ENCODE measurements at places on chromosomes 16 and 17.

DNA sequence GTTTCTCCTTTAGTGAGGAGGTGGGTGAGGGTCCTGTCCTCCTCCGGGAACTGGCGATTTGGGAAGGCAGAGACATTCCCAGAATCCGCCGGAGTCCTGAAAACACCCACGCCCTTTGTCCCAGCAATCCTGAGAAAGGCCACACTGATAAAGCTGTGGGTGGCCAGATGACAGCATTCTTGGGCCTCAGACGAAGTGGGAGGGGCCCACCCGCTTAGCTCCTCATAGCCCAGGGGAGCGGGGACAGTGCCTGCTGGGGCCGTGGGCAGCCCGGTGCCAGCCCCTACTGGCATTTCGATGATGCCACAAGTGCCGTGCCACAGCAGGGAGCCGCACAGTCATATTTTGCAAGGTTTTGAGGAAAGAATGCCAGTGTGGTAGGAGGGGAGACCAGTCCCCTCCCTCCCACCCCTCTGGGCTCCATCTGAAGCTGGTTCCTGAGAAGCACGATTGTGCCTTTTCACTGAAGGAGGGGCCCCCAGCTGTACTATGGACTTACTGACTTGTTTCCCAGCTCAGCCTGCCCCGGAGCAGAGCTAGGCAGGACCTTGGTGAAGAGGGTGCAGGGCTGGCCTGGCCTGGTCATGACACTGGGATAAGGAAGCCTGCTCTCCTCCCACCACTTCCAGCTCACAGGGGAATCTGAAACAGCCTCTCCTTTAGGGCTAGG is 20.9 kb upstream of the MPRIP start:
- DNase-seq, result no peak

- DNase-seq, result no peak
Observed at GRCh38 chr16:48113471-48113870, 42.3 kb downstream of the ABCC12 start.

- no peak for DNase-seq
Observed at GRCh38 chr16:27199736-27200135, 3.6 kb upstream of the KDM8 start.

DNA sequence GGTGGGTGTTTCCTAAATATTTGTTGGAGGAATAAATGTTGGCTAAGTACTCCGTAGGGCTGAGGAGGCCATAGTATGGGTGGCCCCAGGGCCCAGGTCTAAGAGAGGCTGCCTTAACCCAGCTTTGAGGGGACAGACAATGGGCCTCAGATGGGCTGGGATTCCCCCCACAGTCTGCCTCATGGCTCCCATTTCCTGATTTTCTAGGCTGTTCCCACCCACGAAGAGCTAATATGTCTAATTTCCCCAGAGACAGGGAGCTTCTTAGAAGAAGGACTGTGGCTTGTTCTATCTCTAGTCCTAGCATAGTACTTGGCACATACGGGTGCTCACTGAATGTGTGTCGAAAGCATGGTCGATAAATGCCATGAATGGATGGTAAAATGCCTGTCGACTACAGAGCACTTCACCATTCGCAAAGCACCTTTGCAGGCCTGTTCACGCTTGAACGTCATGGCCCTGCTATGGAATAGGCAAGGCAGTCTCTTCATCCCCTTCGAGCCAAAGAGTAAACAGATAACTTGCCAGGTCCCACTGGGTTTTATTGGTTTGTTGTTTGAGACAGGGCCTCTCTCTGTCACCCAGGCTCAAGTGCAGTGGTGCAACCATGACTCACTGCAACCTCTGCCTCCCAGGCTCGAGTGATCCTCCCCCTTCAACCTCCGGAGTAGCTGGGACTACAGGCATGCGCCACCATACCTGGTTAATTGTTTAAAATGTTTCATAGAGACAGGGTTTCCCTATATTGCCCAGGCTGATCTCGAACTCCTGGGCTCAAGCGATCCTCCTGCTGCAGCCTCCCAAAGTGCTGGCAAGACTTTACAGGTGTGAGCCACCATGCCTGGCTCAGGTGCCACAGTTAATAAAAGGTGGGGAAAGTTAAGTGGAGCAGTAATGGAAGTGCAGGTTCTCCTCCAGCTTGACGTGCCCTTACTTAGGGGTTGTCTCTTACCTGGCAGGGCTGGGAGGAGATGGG is 9.7 kb downstream of the CHAD start:
- DNase-seq, result peak; percentile 43

GRCh38 chr17:7612294-7612640 is 2.4 kb downstream of the FXR2 start:
- DNase-seq, result no peak

- DNase-seq, result no peak
Observed at GRCh38 chr16:74053826-74054225, 242.8 kb upstream of the PSMD7 start.

GRCh38 chr16:57535680-57536305 is 578 bp downstream of the CCDC102A start:
- DNase-seq, result peak; percentile 79

DNA sequence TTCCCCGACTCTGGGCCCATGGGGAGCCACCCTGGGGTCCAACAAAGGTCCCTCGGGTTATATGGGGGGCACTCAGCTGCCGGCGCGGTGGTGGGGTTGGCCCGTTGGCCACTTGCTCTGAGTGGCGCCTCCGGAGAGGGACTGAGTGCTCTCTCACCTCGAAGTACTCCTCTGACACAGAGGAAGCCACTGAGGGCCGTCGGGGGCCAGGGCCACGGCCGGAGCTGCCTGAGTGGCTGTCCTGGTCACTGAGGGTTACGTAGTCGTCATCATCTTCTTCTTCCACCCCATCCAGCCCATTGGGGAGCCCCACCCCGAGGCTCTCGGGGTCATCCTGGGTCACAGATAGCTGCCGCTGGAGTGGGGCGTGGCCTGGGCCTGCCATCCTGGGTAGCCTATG is 25.7 kb downstream of the SLC5A10 start:
- no peak for DNase-seq

GRCh38 chr16:3950343-3951193 is 70.1 kb upstream of the CREBBP start:
- peak; percentile 98 for DNase-seq

- DNase-seq, result no peak
Observed at GRCh38 chr17:14276535-14277250, 24.2 kb upstream of the HS3ST3B1 start.

DNA sequence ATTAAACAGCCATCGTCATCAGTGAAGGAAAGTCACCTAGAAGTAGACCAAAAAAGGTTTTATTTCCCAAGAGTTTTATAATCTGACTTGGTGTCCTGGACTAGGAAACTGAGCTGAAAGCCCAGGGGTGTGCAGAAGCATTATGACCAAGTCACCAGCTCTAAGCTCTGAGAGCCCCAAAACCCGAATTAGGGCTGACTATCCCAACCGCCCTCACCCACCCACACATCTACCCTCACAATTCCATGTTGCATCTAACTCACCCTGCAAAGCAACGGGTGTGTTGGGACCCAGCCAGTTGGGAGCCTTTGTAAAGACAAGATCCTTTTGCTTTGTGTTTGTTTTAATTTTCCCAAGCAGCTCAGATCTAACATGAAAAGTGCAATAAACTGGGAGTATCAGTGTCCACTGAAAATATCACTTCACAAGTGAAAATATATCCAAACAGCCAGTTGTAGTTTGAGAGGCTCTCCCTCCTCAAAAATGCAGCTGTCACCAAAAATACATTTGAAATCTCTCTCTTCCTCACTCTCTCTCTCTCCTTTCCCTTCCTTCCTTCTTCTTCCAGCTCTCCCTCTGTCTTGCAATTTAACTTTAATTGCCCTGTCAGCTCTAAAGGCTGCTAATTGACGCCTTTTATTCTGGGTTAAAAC is 16.2 kb upstream of the NOG start:
- DNase-seq, result no peak

- DNase-seq, result peak; percentile 13
Observed at GRCh38 chr17:16873174-16874035, 98.5 kb downstream of the TNFRSF13B start.

DNA sequence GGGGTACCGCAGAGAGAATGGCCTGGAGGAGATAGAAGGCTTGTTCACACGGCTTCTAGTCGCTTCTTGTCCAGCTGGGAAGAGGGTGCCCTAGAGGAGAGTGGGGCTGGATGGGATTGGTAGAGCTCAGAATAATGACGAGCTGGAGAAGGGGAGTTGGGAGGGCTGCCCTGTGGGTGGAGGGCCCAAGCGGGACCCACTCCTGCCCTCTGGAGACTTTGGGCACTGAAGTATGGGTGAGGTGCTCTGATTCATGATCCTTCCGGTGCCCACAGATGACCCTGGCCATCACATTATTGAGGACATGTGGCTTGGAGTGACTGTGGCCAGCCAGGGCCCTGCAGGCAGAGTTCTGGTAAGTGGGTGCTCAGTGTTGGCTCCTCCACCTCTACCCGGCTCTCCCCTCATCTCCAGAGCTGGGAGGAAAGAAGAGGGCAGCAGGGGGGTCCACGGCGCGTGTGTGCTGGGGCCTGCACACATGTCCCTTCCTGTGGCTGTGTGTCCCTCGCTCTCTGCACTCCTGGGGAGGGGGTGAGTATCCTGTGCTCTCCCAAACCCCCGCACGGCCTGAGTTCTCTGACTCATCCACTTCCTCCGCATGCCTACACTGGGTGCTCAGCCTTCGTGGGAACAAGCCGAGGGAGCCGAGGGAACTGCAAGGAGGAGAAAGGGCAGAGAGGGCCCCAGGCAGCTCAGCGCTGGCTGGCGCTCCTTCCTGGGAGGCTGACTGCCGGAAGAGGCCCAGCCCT is 8.5 kb downstream of the ITGA3 start:
- peak; percentile 96 for DNase-seq

DNA sequence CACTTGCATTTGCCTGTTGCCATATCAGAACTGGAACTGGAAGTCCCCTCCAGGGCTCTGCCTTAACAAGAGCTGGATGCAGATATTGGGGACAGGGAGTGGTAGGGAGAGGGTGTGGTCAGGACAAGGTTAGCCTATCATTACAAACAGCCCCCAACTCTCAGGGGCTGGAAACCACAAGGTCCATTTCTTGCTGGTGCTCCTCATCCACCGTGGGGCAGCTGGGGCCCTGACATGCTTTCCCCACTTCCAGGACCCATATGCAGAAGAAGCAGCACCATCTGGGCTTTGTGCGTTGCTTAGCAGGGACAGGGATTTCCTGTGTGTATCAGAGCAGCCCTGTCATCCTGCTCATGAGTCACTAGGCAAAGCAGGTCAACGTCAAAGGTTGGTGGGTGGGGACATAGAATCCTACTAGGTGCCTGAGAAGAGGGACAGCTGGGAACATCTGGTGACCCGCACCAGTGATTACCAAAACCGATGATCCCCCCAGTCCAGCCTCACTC is 26.9 kb downstream of the RGS9 start:
- DNase-seq, result peak; percentile 67

DNA sequence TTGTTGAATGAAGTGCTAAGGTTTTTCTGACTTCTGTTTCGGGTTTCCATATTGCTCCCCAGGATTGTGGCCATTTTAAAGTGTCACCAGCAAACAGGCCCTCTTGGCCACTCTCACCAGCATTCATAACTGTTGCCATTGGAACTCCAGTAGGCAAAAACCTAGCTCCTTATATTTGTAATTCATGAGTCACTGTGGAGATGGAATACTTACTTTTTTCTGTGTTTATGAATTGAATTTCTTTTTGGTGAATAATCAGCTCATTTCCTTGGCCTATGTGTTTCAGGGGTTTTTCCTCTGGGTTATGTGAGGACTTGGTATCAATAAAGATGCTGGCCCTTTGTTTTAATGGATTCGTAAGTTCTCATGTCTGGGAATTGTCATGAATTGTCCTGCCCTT is 255.1 kb downstream of the SNX29 start:
- peak; percentile 79 for DNase-seq

- DNase-seq, result peak; percentile 99
Observed at GRCh38 chr17:82297714-82298537, 19.5 kb downstream of the CD7 start.

- DNase-seq, result no peak
Observed at GRCh38 chr17:4184811-4185210, 41.8 kb downstream of the CYB5D2 start.

DNA sequence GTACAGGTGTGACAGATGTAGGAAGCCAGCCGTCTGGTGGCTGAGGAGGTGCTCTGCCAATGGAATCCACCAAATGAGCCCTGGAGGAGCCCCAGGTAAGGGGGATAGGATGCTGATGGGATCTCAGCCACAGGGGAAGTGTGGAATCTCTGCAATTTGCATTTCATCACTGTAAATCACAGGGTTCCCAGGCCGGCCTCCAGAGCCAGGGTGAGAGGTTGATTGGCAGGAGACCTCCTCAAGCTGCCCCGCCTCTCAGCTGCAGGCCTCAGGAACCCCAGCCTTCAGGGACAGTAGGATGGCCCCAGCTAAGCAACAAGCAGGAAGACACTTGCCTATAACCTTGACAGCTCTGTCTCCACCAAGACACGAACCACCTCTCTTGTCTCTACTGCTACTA is 39.4 kb downstream of the RTN4RL1 start:
- no peak for DNase-seq

DNA sequence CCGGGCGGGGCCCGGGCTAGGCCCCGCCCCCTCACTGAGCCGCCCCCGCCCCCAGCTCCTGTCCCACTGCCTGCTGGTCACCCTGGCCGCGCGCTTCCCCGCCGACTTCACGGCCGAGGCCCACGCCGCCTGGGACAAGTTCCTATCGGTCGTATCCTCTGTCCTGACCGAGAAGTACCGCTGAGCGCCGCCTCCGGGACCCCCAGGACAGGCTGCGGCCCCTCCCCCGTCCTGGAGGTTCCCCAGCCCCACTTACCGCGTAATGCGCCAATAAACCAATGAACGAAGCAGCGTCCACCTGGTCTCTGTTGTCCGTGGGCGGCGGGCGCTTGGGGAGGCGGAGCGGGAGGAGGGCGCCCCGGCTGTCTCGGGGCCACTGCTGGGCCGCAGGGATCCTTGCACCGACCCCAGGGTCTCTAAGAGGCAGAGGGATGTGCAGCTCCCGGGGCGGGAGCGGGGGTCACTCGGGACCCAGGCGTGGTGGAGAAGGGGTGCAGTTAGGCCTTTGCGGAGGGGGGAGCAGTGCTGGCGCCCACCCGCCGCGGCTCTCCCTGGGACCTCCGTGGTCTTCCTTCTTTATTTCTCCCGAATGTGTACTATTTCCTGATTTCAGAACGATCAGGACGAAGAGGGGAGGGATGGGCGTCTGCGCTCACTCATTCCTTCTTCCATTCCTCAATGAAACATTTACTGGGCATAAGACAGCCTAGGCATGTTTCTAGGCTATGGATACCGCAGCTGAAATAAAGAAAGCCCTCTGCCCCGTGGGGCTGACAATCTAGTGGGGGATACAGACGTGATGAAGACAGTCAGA is 2.0 kb downstream of the HBZ start:
- peak; percentile 24 for DNase-seq

DNA sequence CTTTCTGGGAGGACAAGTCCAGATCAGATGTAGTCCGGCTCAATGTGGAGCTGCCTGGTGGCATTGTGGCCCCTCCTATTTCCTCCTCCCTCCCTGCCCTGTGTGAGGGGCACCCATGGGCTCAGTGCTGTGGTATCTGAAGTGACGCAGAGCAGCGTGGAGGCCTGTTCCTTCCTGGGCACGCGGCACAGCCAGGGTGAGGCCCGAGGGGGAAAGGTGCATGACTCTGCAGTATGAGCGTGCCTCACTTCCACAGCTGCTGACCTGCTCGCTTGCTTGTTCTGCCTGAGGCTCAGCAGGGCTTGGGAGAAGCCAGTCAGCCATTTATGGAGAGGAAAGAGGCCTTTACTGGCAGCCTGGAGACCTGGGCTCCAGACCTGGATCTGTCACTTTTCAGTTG is 11.7 kb downstream of the TMEM238L start:
- no peak for DNase-seq
